A549 treated with CORT108297 at 1 μM for 4 hours (cell line): ENCODE measurements at places on chromosomes 6 and 20. TPM values are rescaled to one million over a fixed set of nuclear protein-coding genes. Genes with fewer than 3 reads are reported as not detected.

Gene LATS1
- 5.2 to 8.1 TPM (median 7.4 TPM) in 5 replicates for total RNA-seq

Gene LINC00237
- total RNA-seq = not detected in 5 replicates

Gene CRISP3
- not detected in 5 replicates for total RNA-seq

Gene CHRNA4
- total RNA-seq = 0.09 to 0.84 TPM (median 0.33 TPM) in 5 replicates

Gene MCCD1
- total RNA-seq = not detected in 5 replicates
